IMR-90 (cell line): ENCODE measurements at places on chromosomes 3 and 15. TPM values are rescaled to one million over a fixed set of nuclear protein-coding genes. Genes with fewer than 3 reads are reported as not detected.

The PCLAF gene
- 12.9 and 34.2 TPM in 2 replicates for total RNA-seq

The SLC9A9 gene
- 2.3 and 4.2 TPM in 2 replicates for total RNA-seq

The CD86 gene
- total RNA-seq = not detected in 2 replicates

The SLCO2A1 gene
- under 0.01 TPM in 2 replicates for total RNA-seq

The NEO1 gene
- 16.3 and 18.3 TPM in 2 replicates for total RNA-seq

The REC114 gene
- total RNA-seq = not detected in 2 replicates

The LMAN1L gene
- not detected in 2 replicates for total RNA-seq

The SCG3 gene
- not detected in 2 replicates for total RNA-seq

The CALML4 gene
- 0.36 and 0.56 TPM in 2 replicates for total RNA-seq

The C3orf22 gene
- not detected in 2 replicates for total RNA-seq

The AMT gene
- total RNA-seq = 0.28 and 0.36 TPM in 2 replicates

The C15orf62 gene
- total RNA-seq = under 0.01 TPM in 1 of 2 replicates, not detected in the other

The UBA3 gene
- 64.3 and 77.2 TPM in 2 replicates for total RNA-seq

- no peak for DNase-seq
These were observed 98.9 kb downstream of the NEDD4 start for GRCh38 chr15:55894399-55894965.

GRCh38 chr3:40939030-40939740, 260.1 kb upstream of the CTNNB1 start:
- DNase-seq = no peak

GRCh38 chr3:152394246-152394645, 125.5 kb downstream of the MBNL1 start:
- DNase-seq = no peak

GRCh38 chr3:20001932-20002331, 10.1 kb downstream of the PP2D1 start:
- DNase-seq = no peak

DNA sequence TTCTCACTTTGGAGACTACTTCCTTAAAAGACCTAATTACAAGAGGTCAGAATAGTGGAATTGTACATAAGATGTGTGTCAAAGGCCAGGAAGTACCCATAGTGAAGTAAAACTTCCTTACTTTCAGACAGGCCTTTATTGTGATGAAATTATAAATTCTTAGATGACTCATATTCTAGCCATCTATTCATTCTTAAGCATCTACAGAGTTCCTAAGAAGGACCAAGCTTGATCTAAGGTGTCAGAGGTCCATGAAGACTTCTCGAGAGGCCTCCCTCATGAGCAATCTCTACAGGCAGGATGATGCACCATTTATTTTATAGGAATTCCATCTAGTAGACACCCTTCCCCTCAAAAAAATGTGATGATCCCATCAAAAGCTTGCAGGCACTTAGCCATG, 493.3 kb downstream of the MAGI1 start:
- peak; percentile 73 for DNase-seq

GRCh38 chr3:171126478-171127209, 100.1 kb upstream of the SLC2A2 start:
- DNase-seq = no peak

GRCh38 chr3:132773071-132773619, 50.9 kb upstream of the NPHP3 start:
- DNase-seq = no peak

DNA sequence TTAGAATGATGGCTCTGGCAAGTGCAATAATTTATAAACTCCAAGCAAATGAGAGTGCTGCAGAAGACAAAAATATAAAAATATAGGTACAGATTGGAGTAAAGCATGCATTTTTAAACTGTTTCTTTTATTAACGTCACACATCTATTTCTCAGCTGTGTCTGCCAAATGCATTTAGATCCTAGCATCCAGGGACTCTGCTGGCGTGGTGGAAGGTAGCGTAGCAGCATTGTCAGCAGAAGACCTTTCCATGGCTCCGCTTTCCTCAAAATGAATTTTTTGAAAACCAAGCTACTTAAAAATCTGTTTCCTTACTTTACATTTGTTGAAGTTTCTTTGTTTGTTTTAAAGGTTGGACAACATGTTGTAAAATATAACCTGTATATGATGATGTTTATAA, 16.3 kb upstream of the ATP10A start:
- DNase-seq = no peak

DNA sequence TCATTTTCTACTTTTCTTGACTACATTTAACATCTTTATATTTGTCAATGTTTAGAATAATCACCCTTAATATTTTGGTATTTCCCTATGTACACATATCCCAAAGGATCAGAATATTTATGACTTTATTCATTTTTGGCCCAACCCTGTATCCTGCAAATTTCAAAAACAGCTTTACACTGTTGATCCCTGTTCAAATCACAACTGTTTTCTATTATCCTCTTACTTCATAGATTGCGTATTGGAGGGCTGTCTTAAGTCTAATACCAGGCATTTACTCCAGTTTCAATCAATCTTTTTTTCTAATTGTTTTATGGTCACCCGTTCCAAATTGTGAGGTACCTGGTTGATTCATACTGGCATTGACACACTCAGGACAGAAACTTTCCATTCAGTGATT, 107.9 kb downstream of the RPL22L1 start:
- no peak for DNase-seq

DNA sequence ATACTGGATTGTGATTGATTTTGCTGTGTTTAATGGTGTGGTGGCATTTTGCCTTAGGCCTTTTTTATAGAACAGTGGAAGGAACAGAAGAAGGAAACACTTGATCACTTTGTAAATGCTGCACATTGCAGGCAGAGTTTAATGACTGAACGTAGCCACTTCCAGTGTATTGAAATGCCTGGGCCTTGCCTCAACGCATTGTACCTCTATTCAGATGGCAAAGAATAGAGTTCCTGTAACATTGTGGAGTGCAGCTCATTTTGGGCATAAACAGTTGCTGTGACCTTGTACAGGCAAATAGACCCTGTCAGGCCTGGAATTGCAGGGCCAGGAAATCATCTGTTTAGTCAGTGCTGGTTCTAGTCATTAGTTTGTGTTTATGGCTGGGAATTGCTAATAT, 225.0 kb downstream of the EPHA3 start:
- DNase-seq = no peak

- peak; percentile 56 for DNase-seq
These were observed 23.4 kb upstream of the DYNC1LI1 start for GRCh38 chr3:32593903-32594525.

DNA sequence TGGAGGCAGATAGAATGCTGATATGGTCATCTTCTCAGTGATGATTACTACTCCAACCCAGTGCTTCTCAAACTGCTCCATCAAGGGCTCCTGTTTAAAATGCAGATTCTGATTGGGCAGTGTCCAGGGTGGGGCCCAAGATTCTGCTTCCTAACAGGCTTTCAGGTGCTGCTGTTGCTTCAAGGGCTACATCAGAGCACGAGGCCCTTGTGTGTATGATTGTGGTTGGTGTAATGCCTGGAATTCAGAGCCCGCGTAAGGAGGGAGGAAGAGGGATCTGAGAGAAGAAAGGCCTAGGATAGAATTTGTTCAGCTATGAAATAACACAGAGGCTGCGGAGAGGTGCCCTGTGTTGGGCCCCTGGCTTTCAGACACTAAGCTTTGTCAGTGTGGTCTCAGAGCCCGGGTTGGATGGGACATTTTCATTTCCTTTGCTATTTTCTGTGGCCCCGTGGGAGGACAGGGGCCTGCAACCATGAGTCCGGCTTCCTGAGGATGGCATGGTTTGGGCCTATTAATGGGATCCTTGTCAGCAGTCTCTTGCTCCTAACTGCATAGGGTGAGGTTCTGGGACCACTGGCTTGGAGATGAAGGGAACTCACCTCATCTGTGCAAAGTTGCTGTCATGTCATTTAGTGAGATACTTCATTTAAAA, 53.0 kb downstream of the ATP1B3 start:
- DNase-seq = no peak

DNA sequence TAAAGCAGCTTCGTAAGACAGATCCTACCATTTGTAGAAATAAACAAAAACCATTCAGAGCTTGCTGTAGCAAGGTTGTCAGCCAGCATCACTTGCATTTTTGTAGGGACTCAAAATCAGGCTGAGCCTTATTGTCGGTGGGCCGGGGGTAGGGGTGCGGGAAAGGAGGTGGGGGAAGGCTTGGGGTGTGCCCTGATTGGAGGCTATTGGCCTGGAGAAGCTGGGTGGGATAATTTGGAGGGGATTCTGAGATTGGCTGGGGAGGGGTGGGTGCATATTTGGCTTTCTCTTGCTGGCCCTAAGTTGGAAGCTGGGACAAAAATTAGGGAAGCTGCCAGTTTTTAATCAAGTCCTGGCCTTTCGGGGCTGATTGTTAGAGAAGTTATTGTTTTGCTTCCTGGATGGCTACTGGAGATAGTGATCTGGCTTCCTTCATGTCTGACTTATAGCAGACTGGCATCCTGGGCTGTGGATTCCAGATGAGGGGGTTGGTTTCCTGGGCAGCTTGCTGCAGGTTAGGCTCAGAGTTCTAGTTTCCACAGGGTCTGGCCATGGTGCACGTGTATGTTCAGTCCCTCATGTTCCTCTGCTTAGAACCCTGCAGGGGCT, 22.8 kb downstream of the STOML1 start:
- DNase-seq = no peak

DNA sequence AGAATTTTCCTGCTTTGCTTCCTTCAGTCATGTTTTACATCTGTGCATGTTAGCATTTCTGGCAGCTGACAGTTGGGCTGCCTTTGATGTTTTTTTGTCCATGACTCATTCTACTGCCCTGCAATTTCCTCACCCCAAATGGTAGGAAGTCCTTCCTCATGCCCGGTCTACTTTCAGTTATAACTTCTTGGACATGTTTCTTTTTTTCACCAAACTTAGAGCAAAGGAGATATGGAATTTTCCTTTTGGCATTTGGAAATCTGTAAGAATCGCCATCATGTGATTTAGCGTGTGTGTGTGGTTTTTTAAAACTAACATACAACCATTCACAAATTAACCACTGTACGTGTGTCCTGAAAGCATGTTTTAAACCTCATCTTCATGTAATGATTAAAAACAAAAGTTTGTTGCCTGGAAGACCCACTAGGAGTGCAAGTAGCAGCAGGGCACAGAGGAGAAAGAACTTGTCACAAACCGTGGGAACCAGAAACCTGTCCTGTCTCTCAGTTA, 430.7 kb upstream of the CFAP20DC start:
- DNase-seq = peak; percentile 72

DNA sequence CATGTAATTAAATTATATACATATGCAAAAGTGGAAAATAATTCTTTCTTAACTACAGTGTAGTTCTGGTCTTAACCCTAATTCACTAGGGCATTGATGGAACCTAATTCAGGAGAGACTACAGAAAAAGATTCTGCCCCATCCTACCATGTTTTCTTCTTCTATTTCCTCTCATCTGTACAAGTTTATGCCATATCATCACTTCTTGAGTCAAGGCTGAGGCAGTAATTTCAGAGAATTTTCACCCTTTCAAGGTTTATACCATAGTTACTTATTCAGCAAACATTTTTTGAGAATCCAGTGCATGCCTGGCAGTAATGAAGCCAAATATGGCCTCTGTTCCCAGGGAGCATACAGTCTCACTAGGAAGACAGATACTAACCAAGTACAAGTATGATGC, 33.4 kb downstream of the SHOX2 start:
- no peak for DNase-seq

DNA sequence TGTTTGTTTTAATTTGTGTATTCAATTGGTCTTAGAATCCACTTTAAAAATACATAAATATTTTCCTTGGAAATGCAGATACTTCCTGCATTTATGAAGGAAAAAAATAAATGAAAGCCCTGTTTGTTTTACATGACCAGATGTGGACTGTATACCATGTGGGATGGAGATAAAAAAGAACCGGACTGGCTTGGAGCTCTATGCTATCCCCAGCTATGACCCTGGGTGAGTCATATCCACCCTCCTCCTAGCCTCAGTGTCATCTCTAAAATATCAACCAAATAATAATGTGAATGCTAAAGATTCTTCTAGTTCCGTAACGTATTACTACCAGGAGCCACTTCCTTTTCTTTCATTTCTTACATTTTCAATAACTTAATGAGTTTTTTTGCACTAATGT, 44.5 kb upstream of the PDZRN3 start:
- DNase-seq = peak; percentile 81

DNA sequence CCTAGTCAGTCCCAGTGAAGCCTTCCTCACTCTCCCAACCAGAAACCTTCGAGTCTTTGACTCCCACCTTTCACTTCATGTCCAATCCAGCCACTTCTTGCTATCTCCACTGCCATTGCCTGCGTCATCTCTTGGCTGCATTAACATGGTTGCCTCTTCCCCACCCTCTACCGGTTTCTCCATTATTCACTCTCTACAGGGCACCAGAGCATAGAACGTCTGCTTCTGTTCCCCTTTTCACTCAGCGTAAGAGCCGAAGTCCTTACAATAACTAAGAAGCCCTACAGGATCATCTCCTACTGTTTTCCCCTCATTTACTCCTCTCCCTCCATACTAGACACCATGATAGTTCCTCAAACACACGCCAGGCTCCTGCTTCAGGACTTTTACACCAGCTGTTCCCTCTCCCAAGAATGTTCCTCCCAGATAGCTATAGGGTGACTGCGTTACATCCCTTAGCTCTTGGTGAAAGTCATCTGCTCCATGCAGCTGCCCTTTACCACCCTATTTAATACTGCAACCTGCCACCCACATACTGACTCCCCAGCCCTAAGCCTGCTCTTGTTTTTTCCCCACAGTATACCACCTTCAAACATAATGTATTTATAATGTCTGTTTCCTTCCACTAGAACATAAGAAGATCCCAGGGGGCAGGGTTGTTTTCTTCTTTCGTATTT, 30.9 kb downstream of the RCN2 start:
- DNase-seq = no peak

DNA sequence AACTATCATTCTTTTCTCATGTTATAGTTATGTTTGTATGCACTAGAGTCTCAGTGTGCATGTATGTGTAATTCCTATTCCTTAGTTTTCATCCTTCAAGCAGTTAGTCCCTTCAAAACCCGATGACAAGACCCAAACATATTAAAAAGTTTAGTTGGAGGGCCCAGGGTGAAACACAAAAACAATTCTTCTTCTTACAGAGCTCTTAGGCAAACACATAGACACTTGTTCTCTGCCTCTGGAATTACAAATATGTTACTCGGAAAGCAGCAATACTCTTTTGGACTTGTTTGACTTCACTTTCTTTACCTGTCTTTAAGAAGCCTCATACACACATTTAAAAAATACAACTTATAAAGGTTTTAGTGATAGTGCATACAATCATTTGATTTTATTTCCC, 763 bp upstream of the CNTN6 start:
- DNase-seq = no peak

DNA sequence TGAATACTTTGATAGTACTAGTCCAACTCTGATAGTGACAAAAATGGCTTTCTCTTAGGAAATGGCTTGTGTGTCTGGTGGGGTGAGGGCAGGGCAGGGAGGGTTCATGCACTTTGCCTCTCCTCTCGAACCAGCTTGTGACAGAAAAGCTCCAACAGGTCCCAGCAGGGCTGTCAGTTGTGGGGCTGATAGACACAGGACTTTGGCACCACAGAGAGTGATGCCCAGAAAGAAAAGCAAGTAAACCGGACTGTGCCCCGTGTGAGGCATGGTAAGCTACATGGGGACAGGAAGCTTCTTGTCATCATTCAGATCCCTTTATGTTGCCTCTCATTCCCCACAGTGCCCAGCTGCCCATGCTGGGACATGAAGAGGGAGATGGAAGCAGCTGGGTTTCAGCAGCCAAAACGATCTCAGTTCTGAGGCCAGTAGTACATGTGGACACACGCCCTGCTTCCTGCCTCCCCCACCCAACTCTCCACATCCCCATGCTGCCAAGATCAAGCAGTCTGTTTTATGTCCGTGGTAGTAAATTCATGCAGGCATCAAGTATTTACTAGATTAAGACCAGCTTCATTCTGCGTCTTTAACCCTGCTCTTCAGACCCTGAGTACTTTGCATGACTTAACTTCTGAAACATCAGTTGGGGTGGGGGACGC, 29.7 kb upstream of the LIPC start:
- DNase-seq = no peak

- peak; percentile 93 for DNase-seq
These were observed 13.2 kb upstream of the TRANK1 start for GRCh38 chr3:36957862-36958686.
